ENCODE measurements at places on chromosomes 7 and 10.
A peak's percentile ranks its signal among the peaks of the same experiment; 100 is the strongest.

DNA sequence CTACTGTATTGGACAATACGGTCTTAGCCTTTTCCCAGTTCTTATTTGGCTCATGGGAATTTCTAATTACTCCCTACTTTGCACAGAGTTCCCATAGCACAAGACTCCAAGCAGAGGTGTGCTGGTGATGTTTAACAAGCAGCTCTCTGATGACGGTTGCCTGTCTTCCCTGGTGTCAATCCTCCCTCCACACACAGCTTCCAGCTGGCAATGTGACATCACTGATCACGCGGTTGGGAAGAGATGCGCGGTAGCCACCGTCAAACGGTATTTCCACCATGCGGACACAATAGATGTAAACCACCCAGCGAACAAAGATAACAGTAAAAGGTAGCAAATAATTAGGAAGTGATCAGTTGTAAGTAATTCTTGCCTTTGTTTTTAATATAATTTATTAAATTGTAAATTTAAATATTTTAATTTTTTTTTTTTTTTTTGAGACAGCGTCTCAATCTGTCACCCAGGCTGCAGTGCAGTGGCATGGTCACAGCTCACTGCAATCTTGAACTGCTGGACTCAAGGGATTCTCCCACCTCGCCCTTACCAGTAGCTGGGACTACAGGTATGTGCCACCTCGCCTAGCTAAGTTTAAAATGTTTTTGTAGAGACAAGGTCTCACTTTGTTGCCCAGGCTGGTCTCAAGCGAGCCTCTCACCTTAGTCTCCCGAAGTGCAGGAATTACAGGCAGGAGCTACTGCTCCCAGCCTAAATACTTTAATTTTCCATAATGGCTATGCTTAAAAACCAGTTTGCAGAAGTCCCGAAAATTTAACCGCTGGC, 36.3 kb upstream of the IL15RA start:
- DNase-seq = no peak

GRCh38 chr7:107501593-107501992, 31.7 kb downstream of the GPR22 start:
- peak; percentile 64 for DNase-seq

DNA sequence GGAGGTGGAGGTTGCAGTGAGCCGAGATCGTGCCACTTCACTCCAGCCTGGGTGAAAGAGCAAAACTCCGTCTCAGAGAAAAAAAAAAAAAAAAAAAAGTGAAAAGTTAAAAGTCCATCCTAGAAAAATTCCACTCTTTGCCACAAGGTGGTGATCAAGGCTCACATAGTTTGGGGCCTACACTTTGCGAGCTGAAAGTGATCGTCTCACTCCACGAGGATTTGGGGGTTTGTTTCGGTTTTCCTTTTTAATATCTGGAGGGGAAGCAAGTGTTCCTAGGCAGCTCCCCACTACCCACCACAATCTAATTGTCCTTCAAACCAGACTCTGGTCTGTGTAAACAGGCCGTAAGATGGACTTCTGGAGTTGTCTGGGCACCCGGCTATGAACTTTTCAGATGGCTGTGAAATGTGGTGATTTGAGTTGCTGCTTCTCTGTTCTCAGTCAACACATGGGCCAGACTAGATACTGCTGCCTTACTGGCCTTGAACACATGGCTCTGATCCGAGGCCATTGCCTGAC, 27.1 kb downstream of the PRLHR start:
- DNase-seq = peak; percentile 66

- DNase-seq = no peak
Measured at GRCh38 chr7:55275291-55276200, 89.6 kb upstream of the LANCL2 start.

- DNase-seq = no peak
Measured at GRCh38 chr7:26378016-26378415, 86.4 kb downstream of the SNX10 start.

DNA sequence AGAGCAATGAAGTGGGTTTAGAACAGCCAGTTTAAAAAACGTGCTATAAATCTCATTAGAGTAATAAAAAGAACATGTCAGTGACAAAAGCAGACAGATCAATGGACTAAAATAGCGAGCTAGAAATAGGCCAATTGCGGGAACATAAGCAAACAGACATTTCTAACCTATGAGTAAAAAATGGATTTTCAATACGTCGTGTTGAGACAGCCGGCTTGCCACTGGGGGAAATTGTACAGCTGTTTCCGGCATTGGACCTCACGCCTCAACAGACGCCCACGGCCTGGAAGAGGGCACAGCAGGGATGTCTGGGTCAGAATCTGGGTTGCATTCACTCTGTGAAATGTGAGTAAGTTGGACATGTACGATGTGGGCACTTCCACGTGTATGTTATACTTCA, 92.9 kb downstream of the SVOPL start:
- no peak for DNase-seq

GRCh38 chr7:116298055-116298454, 87.7 kb downstream of the TES start:
- no peak for DNase-seq

DNA sequence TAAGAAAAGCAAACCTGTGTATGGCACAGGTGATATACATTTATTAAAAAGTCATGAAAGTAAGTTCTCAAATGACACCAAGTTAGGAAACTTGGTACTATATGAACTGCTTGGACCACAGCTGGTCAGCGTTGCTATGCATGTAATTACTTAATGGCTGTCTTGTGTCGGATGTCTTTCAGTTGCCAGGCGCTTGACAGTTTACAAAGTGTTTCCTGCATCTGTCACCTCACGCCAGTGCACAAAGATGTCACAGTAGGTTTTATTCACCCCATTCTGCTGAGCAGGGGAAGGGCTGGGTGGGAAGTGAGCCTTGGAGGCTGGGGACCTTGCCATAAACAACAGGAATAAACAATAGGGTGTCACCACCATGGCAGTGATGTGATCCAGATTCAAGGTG, 35.8 kb downstream of the ADAM12 start:
- no peak for DNase-seq

DNA sequence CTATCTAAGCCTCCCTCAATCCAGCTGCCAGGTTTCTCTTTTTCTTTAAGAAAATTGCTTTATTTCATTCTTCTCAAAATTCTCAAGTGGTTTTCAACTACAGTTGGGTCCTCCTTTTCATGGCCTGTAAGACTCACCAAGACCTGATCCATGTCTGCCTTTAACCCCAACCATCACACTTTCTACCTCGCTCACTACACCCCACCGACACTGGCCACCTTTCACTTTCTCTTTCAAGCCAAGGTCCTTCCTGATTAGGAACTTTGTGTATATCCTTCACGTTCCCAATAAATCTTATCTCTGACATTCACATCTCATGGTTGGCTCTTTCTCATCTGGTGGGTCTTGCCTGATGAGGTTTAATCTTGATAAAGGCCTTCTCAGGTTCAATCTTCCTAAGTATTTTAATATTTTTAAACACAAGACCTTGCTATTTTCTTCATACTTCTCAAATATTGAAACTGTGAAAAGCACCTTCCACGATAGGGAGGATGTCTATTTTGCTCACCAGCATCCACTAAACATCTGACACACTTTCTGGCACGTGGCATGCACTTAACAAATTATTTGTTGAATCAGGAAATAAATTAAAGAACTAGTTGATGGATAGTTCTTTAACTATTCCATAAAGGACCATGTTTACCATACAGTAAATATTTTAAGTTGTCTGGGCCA, 624.8 kb downstream of the GRID1 start:
- no peak for DNase-seq

- no peak for DNase-seq
Measured at GRCh38 chr7:143199040-143199439, 15.8 kb downstream of the TAS2R39 start.

DNA sequence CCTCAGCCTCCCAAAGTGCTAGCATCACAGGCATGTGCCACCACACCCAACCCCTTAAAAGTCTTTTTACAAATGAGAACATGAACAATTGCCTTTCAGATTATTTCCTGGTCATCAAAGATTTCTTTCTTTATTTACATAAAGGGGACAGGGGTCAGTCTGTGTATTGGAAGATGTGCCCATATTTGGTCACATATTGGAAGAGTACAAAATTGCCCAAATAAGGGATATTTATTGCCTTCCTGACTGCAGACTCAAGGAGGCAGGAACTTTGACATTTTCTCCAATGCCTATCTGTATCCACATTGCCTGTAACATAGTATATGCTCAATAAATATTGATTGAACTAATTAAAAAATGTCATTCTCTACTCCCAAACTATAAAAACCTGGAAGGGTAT, 25.9 kb upstream of the HERPUD2 start:
- no peak for DNase-seq

- peak; percentile 83 for DNase-seq
Measured at GRCh38 chr10:78045237-78045636, 11.6 kb downstream of the RPS24 start.

- no peak for DNase-seq
Measured at GRCh38 chr10:110241841-110242240, 34.4 kb downstream of the MXI1 start.

GRCh38 chr7:2164646-2165045, 68.1 kb downstream of the MAD1L1 start:
- no peak for DNase-seq

DNA sequence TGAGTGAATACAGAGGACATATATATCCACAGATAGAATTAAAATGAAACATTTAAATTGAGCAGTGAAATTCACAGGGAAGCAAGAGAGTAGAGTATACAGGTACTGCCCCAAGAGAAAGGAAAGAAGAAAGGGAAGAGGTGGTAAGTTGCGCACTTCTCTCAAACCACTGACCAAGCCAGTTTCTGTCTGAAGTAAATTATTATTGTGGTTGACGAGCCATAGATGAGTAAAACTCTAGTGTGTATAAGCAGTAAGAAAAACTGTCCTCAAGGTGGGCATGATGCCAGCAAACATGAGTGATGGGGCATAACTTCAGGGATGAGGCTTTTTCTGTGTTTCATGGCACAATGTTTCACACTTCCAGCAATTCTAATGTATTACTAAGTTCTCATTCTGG, 4.4 kb upstream of the BET1 start:
- DNase-seq = no peak

DNA sequence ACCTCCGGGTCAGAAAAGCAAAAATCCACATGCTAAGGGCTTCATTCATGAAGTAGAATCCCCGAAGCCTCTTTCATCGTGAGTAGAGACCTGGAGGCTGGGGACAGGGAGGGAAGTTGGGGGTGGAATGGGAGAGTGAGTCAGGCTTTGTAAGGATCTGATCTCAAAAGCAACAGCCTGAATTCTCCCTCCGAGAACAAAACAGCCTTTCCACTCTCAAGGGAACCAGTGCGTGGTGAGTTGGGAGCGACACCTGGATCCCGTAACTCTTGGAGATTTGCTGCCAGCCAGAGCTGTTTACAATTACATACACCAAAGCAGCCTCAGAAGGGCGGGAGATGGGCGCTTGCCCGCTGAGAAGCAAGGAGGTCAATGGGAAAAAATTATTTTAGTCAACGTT, 10.8 kb downstream of the AFAP1L2 start:
- no peak for DNase-seq

DNA sequence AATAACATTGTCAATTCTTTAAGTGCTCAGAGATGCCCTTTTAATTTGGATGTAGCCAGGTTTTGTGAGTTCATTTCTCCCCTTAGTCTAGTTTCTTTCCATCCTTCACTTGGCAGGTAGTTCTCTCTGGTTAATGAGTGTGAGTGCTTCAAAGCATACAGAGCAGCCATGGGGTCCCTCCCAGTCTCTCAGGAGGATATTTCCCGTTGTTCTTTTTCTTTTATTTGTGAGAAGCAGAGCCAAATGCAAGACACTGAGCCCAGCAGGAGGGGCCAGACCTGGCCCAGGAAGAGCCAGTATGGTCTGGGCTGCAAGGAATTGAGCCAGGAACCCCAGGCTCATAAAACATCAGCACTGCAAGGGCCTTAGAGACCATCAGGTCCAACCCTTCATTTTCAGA, 52.4 kb downstream of the PLCE1 start:
- no peak for DNase-seq

DNA sequence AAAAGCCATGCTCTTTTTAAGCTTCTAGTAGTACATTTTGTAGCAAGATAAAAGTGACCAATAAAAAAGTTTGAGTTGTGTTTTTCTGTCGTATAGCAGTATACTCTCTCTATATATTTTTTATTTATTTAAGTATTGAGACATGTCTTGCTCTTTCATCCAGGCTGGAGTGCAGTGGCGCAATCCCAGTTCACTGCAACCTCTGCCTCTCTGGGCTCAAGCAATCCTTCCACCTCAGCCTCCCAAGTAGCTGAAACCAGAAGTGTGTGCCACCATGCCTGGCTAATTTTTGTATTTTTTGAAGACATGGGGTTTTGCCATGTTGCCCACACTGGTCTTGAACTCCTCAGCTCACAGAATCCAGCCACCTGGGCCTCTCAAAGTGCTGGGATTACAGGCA, 2.8 kb downstream of the SUGCT start:
- DNase-seq = no peak

GRCh38 chr7:10875080-10875479, 98.6 kb upstream of the PHF14 start:
- DNase-seq = no peak

- DNase-seq = no peak
Measured at GRCh38 chr7:39560997-39561396, 5.2 kb upstream of the YAE1 start.

DNA sequence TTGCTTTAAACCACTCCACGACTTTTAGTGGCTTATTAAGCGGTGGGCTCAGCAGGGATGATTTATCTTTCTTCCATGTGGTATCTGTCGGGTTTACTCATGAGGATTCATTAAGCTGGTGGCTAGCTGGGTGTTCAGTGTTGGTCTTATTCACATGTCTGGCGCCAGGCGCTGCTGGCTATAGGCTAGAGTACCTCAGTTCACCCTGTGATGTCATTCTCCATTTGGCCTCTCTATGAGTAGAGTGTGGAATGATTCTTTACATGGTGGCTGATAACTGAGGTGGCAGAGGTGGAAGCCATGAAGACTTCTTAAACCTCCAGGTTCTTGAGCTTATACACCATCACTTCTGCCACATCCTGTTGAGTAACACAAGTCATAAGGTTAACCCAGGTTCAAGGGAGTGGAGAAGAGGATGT, 115.4 kb downstream of the MLLT10 start:
- no peak for DNase-seq

GRCh38 chr7:138785587-138786437, 12.0 kb upstream of the TMEM213 start:
- DNase-seq = no peak

- DNase-seq = no peak
Measured at GRCh38 chr10:102675011-102675665, 30.9 kb downstream of the TRIM8 start.
